ENCODE measurements at places on chromosomes 11 and 22.

- no peak for DNase-seq
Observed at GRCh38 chr11:27228232-27228905, 134.6 kb downstream of the CCDC34 start.

GRCh38 chr11:116680349-116681125 is 92.2 kb downstream of the BUD13 start:
- no peak for DNase-seq

DNA sequence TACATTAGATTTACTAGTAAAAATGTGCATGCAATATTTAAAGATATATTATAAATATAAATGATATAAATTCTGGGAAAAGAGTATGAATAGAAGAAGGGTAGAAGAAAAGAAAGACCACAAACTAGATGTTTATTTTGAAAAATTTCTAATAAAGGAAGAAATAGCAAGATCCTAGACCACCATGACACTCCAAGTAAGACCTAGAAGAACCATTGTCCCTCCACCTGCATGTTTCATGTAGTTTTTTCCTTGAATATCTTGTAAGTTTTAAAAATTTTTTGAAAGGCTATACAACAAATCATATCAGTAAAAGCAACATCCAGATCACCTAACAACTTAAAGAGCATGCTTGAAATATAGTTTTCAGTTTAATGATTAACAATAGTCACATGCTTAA is 46.8 kb downstream of the ARHGAP32 start:
- no peak for DNase-seq

GRCh38 chr11:45926536-45927331 is 4.3 kb downstream of the LARGE2 start:
- DNase-seq: peak; percentile 10

DNA sequence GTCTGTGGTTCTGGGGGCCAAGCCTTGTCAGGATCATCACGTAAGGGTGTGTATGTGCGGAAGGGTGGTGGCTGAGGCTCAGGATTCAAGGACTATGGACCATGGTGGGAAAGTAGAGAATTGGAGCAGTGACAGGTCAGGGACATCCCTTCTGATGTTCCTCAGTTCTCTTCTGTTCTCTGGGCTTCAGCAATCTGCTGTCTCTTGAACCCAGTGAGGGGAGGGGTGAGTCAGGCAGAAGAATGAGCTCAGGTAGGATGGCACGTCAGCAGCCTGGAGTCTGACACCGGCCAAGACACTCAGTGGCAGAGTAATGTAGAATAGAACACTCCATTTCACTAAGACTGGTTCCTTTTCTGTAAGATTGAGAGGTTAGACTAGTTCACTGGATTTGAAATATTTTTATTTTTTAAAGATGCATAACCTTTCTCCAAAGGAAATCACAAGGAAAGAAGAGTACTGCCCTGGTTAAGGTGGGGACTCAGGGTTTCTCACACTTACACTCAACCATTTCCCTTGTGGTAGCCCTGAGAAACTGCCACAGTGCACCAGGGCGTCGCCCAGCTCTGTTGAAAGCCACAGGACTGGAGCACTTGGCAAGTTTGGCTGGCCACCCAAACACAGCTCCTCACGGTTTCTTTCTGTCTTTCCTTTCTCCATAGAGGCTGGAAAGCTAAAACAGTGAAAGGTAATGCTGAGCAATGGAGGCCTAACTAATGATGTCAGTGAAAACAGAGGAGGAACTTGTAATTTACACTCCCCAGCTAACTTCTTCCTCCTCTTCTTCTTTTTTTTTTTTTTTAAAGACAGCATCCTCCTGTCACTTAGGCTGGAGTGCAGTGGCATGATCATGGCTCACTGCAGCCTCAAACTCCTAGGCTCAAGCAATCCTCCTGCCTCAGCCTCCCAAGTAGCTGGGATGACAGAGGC is 23.1 kb upstream of the MICAL2 start:
- DNase-seq: no peak

DNA sequence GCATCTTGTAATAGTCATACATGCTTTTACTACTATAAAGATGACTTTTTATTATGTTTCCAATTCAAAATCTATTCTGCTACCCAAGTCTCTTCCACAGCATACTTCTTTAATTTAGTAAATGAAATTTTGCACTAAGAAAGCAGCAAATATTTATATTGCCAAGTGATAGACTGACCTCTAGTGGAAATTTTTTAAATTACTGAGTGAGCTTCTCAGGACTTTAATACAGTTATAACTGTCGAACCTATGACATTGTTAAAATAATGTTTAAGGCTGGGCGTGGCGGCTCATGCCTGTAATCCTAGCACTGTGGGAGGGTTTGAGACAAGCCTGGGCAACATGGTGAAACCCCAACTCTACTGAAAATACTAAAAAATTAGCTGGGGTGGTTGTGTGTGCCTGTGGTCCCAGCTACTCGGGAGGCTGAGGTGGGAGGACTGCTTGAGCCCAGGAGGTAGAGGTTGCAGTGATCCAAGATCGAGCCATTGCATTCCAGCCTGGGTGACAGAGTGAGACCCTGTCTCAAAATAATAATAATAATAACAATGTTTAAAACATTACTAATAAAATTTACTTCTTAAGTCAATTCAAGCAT is 27.3 kb downstream of the STK33 start:
- DNase-seq: no peak

- DNase-seq: no peak
Observed at GRCh38 chr22:17778412-17778976, 4.2 kb upstream of the BID start.

GRCh38 chr11:78365381-78365792 is 52.2 kb downstream of the GAB2 start:
- no peak for DNase-seq

DNA sequence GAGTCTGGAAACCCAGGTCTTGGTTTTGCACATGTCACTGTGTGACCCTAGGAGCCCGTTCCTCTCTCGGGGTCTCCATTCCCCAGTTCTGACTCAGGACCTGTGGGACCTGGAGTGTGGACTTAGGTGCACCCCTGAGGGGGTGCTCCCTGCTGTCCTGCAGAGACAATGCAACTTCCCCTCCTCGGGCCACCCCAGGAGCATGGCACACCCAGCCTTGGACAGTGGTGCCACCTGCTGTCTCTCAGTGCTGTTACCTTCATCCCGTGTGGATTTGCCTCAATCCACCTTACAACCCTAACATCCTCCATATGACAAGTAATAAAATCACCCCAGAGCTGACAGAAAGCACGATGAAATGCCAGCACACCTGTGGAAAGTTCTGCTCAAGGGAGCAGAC is 27.5 kb upstream of the CRYBB3 start:
- peak; percentile 4 for DNase-seq

GRCh38 chr11:14106303-14107049 is 144.0 kb downstream of the SPON1 start:
- DNase-seq: no peak

DNA sequence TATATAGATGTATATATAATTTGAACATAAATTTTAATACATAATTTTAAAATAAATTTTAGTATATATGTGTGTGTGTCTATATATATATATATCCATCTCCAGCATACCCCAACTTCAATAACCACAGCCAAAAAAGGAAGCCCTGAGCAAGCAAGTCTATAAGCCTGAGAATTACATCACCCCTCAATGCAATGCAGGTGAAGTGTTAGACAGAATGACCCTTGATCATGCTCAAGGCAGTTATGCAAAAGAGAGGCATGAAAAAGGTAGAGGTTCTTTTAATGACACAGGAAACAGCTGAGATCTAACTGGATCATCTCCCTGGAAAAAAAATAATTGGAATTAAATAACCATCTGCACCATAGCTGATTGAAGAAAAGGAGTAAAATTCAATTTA is 557.9 kb upstream of the ANO5 start:
- no peak for DNase-seq

- no peak for DNase-seq
Observed at GRCh38 chr11:61609000-61609979, 28.4 kb upstream of the SYT7 start.

- no peak for DNase-seq
Observed at GRCh38 chr11:28343304-28344233, 235.4 kb downstream of the METTL15 start.

GRCh38 chr11:12099132-12099873 is 11.1 kb upstream of the MICAL2 start:
- DNase-seq: no peak

DNA sequence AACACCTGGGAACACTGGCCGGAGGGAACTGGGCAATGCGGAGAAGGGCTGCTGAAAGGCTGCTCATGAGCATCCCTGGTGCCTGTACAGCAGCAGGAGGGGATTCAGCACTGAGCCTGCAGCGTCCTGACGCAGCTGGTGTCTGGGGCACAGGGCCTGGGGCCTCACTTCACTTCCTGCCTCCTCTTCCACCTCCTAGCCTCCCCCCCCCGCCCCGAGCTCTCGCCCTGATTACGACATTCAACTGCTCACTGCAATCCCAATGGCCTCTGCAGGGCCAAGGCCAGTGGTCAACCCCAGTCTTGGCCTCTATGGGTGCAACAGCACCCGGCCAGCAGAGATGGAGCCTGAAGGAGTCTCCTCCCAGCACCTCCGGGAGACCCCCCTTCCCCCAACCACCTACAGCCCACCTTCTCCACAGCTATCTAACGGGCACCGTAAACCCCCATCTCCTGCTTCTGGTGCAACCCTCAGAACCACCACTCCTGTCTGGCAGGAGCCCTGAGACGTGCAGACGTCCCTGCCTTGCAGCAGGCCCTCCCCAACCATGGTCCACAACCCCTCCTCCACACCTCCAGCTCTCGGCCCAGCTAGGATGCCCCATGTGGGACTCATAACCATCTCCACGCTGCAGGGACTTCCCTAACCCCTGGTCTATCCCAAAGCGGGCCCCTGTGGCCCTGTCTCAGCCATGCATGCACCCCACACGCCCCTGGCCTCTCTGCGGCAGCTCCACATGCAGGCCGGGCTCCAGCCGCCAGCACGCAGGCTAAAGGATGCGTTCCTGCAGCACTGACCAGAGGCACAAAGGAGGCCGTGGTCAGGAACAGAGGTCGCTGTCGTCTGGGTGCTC is 38.2 kb downstream of the BRD1 start:
- peak; percentile 56 for DNase-seq

GRCh38 chr11:78110830-78111229 is 28.6 kb downstream of the ALG8 start:
- no peak for DNase-seq

DNA sequence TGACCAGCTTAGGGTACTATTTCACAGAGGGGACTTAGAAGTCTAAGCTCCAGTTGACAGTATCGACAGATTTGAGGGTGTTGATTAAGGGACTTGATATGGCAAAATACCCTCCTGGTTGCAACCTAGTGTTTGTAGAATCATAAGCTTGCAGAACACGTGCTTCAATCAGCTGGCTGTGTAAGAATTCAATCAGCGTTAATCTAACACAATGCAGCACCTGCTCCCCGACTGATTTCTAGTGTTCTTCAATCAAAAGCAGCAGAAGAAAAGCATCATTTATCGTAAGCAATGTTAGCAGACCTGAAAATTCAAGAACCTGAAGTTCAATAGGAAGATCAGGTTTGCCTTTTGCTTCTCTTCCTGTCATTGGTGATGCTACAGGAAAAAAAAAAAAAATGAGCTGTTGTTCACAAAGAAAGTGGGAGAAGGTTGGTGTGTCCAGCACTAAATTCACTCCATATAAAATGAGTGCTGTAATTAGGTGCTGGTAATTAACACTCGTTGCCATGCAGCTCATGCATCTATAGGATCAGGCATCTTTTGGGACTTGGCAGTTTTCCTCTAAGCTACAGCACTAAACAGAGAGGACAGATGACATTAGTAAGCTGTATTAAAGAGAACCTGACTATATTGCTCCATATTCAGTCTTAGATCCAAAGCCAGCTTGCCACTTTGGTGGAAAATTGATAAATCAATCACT is 840.3 kb downstream of the OPCML start:
- DNase-seq: no peak

GRCh38 chr11:72723508-72723907 is 28.7 kb downstream of the ARAP1 start:
- no peak for DNase-seq

DNA sequence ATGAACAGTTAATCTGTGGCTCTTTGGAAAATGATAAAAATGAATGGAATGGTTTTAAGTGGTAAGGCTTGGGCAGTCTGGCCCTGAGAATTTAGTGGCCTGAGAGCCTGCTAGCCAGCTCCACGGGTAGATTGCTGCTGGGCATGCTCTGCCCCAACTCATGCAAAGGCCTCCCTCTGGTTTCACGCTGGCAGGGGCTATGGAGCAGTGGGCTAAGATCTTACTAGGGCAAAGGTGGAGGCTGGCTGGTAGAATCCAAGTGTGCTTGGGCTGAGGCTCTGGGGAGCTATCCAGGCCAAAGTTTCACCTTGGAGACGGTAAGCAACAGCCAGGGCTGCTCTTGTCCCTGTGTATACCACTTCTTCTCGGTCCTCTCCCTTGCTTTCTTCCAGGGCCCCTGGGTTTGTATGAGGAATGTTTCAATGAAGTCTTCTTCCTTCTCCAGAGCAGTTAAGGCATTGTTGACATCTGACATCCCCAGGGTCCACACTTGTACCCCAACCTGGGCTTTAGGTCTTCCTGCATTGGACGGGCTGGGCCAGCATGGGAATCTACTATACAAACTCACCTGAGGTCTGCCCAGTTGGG is 27.4 kb downstream of the UBE2L3 start:
- no peak for DNase-seq

- DNase-seq: no peak
Observed at GRCh38 chr11:2698386-2699184, 1.2 kb downstream of the KCNQ1OT1 start.

- DNase-seq: no peak
Observed at GRCh38 chr11:128208329-128209137, 378.8 kb downstream of the ETS1 start.

GRCh38 chr11:1899090-1899489 is 7.4 kb upstream of the PRR33 start:
- no peak for DNase-seq

- no peak for DNase-seq
Observed at GRCh38 chr22:36879775-36880174, 19.0 kb downstream of the NCF4 start.

- DNase-seq: no peak
Observed at GRCh38 chr22:38111925-38112355, 1.5 kb upstream of the BAIAP2L2 start.

GRCh38 chr22:22689621-22690345 is 45.4 kb downstream of the GGTLC2 start:
- DNase-seq: no peak

DNA sequence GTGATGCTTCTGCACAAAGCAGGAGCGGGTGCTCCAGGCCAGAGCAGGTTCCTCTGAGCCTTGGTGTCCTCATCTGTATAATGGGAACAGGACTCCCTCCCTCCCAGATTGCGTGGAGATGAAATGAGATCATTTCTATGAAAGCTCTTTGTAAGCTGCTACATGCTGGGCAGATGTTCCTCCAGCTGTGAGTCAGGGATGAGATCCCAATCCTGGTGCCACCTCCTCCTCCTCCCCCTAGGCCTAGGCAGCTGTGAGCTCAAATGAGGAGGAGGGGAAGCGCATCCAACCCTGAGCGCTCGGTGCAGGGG is 7.0 kb upstream of the CABP2 start:
- DNase-seq: no peak

DNA sequence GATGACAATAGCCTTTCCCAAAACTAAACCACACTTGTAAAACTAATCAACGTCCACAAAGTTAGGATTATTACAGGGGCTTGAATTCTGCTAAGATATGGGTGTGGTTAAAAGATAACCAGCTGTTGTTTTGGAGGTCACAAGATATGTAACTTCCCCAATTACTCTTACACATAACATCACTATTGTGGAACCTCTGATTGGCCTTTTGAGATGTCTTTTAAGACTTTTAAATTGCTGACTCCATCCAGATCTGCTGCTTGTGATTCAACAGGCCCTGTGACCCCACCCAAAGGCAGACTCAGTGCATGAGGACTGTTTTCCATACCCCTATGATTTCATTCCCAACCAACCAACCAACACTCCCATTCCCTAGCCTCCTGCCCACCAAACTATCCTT is 893.9 kb downstream of the OPCML start:
- no peak for DNase-seq

Measured in CD4-positive, alpha-beta T cell (primary cell).